ENCODE measurements at places on chromosomes 13 and 19.

DNA sequence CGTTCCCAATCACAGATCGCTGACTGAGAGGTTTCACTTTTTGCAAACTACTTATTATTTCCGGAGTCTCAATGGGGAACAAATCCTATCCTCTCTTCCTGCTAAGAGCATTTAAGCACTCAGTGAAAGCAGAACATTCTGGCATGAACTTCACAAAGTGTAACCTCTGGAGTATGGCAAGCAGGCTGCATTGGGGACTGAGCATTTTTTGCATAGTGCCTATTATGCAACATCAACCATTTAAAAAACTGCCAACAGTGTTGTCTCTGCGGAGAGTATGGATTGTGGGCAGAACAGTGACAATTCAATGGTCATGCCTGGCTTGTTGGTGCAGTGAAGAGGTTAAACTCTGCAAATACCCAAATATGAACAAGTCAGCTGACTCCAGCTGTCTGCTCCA is 484.6 kb downstream of the OLFM4 start:
- no peak for DNase-seq

GRCh38 chr13:94583926-94584325 is 12.0 kb downstream of the TGDS start:
- no peak for DNase-seq

- DNase-seq, result no peak
Observed at GRCh38 chr13:23643338-23644125, 73.3 kb downstream of the TNFRSF19 start.

DNA sequence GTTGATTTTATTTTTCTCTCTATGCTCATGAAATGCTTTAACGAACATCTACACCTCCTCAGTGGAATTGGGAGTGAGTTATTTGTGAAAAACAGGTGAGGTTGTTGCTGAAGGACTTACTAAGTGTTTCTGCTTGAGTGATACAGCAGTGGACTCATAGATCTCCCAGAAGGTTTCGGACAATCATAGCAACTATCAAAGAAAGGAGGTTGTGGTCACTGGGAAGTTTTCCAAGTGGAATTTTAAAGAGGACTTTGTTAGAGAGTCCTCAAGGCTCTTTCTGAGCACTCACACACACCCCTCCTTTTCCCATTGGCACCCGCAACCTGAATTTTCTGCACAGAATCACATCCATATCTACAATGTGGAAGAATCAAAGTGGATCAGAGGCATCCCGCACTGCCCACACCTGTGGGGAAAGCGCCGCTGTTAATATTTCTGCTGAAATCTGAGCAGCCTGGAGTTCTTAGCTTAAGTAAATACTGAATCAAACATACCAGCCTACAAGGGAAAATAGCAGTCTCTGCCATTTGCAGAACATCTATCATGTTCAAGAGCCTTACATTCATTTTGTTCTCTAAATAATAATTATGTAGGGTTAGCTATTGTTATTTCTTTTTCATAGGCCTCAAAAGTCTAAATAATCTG is 719.4 kb downstream of the DIAPH3 start:
- no peak for DNase-seq

GRCh38 chr13:113329656-113330312 is 32.7 kb downstream of the LAMP1 start:
- DNase-seq, result no peak

DNA sequence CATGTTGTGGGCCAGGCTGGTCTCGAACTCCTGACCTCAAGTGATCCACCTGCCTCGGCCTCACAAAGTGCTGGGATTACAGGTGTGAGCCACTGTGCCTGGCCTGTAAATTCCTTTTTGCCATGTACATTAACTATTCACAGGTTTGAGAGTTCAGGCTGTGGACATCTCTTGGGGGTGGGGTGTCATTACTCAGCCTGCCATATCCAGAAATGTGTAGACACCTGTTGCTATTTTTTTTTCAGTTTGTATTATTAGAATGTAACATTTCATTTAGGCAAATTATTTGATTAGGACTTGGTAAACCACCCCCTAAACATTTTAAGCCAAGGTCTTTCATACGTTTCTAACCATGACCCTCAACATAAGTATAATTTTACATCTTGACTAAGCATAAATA is 20.5 kb downstream of the ZNF227 start:
- no peak for DNase-seq

DNA sequence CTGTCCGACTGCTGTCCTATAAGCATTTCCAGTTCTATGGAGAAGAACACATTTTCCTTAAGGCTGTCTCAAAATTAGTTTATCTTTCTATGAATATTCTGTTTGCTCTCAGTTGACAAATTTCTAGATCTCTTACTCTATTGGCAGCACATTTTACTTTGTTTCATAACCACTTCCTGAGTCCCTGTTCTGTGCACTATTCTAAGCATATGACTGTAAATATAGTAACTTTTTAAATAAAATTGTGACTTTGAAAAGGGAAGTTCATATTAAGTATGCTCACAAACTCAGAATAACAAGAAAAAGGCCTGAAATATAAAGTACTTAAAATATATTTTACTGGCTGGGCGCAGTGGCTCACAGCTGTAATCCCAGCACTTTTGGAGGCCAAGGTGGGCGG is 56.5 kb upstream of the HTR2A start:
- no peak for DNase-seq

GRCh38 chr13:100447831-100448230 is 140.8 kb downstream of the GGACT start:
- DNase-seq, result no peak

DNA sequence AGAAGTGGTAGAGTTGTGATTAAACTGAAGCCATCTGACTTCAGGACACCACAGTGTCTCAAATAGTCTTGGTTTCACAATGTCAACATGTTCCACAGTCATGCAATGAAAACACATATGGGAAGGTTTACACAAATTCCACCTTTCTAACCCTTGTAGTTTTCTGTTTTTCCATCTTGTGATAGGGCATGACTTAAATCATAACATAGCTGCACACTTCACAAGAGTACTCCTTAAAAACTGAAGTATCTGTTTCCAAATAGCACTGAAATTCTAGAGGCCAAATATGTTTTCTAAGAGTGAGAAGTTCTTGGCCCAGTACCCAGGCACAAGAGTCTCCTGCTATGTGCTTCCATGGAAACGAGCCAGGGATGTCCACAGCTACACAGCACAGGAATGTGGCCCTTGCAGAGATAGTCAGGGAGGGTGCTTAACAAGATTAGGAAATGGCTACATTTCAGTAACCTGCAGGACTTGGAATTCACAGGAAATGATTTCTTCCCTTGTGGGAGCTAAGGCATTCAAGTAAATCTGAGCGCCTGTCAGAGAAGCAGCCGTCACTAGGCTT is 269.1 kb downstream of the NDFIP2 start:
- DNase-seq, result peak; percentile 12

- no peak for DNase-seq
Observed at GRCh38 chr13:99996381-99996973, 14.9 kb downstream of the ZIC2 start.

GRCh38 chr19:19537075-19538048 is 703 bp upstream of the CILP2 start:
- no peak for DNase-seq

DNA sequence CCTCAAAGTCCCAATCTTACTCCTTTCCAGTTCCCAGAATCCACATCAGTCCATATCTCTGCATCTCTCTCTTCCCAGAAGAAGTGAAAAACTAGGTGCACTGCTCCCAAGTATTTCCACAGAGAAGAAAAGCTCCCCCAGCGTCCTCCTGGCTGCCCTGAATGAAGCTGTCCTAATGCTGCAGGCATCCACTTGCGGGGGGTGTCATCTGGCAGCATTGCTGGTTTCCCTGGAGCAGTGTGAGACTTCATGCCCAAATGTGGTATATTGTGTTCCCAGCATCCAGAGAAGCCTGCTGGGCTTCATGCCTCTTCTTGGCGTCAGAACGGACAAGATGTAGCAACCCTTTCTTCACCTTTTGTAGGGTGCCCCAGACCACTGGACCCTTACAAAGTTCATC is 32.9 kb upstream of the ARHGEF7 start:
- no peak for DNase-seq

DNA sequence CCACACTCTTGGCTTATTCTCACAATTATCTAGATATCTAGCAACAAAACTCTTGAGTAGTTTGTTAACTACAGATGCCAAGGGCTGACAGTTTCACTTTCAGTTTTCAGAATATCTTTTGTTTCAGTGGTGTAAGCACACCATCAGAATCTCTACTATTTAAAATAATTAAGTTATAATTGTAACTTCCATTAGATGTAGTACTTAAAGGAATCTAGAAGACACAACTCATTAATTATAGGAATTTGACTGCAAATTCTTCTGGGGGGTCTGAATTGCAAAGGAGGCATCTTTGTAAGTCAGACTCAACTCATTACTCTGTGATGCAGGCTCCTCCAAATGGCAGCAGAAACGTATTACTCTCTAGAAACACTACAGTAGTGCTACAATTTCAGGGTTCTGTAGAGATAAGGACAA is 44.9 kb upstream of the USPL1 start:
- peak; percentile 73 for DNase-seq

- no peak for DNase-seq
Observed at GRCh38 chr13:98476106-98476505, 100.8 kb downstream of the STK24 start.

DNA sequence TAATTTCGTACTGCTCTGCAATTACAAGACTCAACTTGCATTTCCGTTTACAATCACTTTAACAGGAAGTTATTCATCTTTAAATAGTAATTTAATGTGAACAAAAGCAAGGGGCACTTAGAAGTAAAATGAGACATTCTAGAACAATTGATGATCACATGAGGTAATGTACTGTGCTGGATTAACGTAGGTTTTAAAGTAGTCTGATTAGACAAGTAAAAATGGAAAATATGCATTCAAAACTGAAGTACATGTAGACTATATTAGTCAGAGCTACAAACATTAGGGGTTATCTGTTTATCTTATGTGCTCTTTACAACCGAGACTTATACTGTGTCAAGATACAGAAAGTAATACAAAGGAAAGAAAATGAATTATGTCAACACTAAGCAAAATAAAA is 1528.0 kb downstream of the SLITRK5 start:
- DNase-seq, result no peak

DNA sequence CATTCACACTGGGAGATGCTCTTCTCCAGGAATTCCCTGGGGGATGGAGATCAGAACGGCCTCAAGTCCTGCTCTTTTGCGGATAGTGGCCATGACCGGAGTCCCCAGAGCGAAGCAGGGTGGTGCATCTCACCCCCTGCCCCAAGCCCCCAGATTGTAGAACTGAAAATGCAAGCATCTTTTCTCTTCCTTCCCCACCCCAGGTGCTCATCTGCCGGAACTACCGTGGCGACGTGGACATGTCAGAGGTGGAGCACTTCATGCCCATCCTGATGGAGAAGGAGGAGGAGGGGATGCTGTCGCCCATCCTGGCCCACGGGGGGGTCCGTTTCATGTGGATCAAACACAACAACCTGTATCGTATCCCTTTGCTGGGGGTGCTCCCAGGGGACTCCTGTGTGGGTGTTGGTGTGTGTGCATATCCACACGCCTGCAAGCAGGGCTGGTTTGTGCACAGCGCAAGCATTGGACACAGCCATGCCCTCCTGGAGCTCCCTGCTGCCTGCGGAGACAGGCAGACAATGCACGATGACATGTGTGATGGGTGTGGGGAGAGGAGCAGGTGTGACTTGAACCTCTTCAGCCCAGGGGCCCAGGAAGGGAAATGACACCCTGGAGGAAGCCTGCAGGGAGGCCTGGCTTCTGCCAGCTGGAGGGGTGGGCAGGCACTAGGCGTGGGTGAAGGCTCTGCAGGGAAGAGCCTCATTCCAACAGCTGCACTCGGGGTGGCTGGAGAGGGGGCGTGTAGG is 5.7 kb downstream of the AP1M1 start:
- DNase-seq, result no peak

DNA sequence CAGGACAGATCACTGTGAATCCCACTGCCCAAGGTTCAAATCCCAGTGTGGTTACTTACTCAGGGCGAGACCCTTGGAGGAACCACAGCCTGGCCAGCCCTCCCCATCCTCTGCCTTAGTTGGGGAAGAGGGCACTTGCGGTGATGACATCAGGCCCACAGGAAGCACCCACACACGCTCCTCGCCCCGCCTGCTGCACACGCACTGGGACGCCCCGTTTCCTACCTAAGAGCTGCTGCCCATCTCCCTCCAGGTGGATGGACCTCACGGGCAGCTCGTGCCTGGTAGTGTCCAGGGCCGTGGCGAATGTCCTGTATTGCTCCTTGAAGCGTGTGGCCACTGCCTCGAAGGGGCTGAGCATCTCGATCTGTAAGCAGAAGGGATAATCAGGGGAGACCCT is 19.6 kb downstream of the HAUS8 start:
- no peak for DNase-seq

DNA sequence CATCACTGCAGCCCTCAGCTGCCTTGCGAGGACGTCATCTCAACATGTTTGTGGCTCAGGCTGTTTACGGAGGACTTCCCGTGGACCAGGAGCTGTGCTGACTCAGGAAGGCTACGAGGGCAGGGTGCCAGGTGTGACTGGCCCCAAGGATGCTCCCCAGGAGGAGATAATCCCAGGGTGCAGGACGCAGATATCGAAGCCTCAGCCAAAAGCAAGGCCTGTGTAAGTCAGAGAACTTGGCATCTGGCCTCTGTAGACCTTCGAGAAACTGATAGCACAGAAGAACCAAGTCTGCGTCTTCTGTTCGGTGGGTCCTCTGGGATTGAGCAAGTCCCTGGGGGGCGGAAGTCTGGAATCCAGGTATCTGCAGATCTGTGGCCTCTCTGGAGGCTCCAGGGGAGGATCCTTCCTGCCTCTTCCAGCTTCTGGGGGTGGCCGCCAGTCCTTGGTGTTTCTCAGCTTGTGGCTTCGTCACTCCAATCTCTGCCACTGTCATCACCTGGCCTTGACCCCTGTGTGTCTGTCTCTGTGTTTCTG is 2.6 kb upstream of the DOHH start:
- DNase-seq, result no peak

GRCh38 chr19:4181053-4181508 is 1.3 kb downstream of the SIRT6 start:
- DNase-seq, result no peak

DNA sequence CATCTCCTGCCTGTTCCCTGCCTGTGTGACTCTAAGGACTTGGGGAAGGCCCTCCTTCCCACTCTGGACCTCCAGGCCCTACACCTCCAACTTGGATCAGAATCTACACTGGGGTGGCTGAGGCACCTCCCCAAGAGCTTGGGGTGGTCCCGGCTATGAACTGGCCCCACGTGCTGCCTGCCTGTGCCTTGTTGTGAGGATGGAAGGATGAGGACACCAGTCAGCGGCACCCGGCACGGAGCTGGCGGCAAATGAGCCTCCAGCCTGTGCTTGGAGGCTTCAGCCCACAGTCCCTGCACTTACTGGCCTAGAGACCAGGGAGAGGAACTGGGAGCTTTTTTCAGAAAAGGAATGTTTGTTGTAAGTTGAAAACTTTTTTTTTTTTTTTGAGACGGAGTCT is 8.5 kb downstream of the AKAP8 start:
- DNase-seq, result no peak

GRCh38 chr13:110183910-110184309 is 123.0 kb downstream of the COL4A1 start:
- DNase-seq, result no peak

DNA sequence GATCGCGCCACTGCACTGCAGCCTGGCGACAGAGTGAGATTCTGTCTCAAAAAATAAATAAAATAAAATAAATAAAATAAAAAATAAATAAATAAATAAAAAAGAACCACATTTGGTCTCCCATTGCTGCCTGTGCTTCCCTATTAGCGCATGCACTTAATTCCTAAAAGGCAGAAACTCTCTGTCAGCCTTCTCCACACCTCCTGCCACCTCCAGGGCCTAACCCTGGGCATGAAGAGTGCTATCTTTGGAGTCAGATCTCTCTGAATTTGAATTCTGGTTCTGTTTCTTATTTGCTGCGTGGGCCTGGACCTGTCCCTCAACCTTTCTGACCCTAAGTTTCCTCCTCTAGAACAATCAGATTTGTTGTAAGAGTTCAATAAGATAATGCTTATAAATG is 11.3 kb downstream of the NCAN start:
- DNase-seq, result no peak

- DNase-seq, result no peak
Observed at GRCh38 chr13:94993616-94994015, 281.3 kb upstream of the SOX21 start.

Measured in SW 1271 (cell line).